ENCODE measurements at places on chromosomes 11 and 22. TPM values are rescaled to one million over a fixed set of nuclear protein-coding genes. Genes with fewer than 3 reads are reported as not detected.

The CYTH4 gene
- total RNA-seq: 0.76 TPM

The TBX10 gene
- not detected for total RNA-seq

The TST gene
- 34.3 TPM for total RNA-seq

The OSM gene
- not detected for total RNA-seq

The MPZL2 gene
- 0.20 TPM for total RNA-seq

The LMNTD2 gene
- total RNA-seq: 2.3 TPM

The ALDH3B1 gene
- total RNA-seq: 128 TPM

The CARNS1 gene
- 0.08 TPM for total RNA-seq

The SMIM35 gene
- total RNA-seq: not detected

The ADM gene
- 95.8 TPM for total RNA-seq

The RABL2B gene
- 18.2 TPM for total RNA-seq

The LARGE2 gene
- total RNA-seq: 3.1 TPM

The OR8I2 gene
- total RNA-seq: not detected

The ADAMTS15 gene
- total RNA-seq: 10.2 TPM

The PRRG4 gene
- total RNA-seq: 1.2 TPM

The C11orf91 gene
- total RNA-seq: 0.85 TPM

The KDM4D gene
- total RNA-seq: 0.40 TPM

The PGR gene
- total RNA-seq: not detected

The PARVG gene
- not detected for total RNA-seq

The SCGB1C1 gene
- not detected for total RNA-seq

The TSPAN32 gene
- total RNA-seq: not detected

The CTSC gene
- total RNA-seq: 68.1 TPM

The MMP27 gene
- not detected for total RNA-seq

The MUC2 gene
- 0.59 TPM for total RNA-seq

The P2RY6 gene
- 3.9 TPM for total RNA-seq

The ROBO4 gene
- not detected for total RNA-seq

Data from A549 treated with ZK216348 at 1 μM for 4 hours (cell line).